ENCODE measurements at places on chromosomes 16 and 17. TPM values are rescaled to one million over a fixed set of nuclear protein-coding genes. Genes with fewer than 3 reads are reported as not detected.
A peak's percentile ranks its signal among the peaks of the same experiment; 100 is the strongest.

DNA sequence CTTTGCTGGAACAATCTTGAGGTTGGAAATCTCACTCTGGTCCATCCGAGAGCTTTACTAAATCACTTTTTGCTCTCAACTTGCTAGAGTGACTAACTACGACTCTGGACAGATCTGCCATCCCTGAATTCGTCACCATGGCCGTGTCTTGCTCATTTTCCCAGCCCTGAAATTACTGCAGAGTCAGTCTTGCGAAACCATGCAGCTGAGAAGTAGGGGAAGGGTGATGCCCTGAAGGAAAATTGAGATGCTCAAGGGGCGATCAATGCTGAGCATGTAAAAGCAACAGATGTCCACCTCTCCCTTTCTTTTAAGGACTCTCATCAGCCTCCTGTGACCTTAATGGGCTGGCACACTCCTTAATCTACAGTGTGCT, 18.8 kb downstream of the PCTP start:
- DNase-seq = no peak

- DNase-seq = no peak
These were observed 154.8 kb downstream of the SLC39A11 start for GRCh38 chr17:72937707-72938106.

DNA sequence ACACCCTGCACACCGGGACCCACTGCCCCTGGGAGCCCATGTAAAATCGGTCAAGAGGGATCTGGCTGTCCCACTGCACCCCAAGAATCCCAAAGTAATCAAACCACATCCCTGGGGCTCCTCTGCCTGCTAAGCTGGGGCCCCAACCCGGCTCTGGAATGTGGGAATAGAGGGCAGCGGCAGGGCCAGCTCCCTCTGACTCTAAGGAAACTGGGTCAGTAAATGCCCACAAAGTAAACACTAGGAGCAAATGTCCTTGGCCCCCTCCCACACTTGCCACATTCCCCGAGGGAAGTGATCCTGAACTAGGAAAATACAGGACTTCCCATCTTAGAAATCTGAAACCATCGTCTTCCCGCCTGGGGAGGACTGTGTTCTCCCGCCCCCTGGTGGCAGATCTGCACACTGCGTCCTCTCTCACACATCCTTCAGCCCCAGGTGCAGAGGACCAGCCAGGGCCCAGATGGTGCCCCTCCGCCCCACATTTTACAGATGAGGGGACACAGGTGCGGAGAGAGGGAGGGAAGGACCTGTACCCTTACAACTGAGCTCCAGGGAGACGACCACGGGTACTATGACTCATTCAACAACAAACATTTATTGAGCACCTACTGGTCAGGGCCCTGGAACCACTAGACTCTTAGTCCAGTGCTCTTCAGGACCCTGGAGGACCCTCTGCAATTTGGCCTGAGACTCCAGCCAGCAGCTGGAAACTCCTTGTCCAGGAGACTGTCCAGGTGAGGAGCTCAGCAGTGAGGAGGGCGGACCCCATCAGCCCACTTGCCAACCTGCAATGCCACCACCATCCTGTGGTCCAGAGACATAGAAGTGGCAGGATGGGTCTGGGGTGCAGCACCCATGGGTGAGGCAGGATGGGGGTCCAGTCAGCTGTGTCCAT, 10.1 kb downstream of the P3H4 start:
- DNase-seq = peak; percentile 89

DNA sequence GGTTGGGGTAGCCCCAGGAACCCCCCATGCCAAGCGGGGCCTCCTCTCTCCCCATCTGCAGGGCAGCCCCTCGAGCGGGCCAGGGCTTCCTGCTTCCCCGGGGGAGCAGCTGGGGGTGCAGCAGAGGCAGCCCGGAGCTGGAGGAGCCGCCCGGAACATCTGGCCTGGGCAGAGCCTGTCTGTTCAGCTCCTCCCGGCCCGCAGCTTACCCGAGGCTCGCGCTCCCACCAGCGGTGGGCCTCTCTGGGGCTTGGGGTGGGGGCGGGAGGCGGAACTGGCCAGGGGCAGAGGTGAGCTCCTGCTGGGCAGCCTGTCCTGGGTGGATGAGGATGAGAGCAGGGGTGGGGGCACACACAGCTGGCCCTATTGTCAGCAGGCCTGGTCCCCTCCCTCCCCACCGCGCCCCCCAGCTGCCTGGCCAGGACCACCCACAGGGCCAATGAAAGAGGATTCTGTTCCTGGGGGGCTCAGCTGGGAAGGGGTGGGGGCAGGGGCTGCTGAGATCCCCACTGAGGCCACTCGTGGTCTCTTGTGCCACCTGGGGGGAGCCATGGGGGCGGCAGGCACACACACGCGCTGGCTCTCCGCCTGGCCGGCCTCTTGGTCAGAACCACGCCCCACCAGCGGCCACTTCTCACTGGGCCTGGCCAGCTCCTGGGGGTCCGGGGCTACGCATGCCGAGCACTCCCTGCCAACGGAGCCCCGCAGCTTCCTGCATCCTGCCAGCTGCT, 34.7 kb downstream of the BAHCC1 start:
- no peak for DNase-seq

- no peak for DNase-seq
These were observed 4.7 kb upstream of the NDEL1 start for GRCh38 chr17:8430966-8431365.

GRCh38 chr17:77297693-77298666, 157.2 kb downstream of the SEC14L1 start:
- DNase-seq = no peak

GRCh38 chr17:40340880-40341807, 23.4 kb downstream of the GJD3 start:
- DNase-seq = peak; percentile 95

GRCh38 chr16:12688951-12689850, 114.5 kb downstream of the CPPED1 start:
- peak; percentile 28 for DNase-seq

- no peak for DNase-seq
These were observed 27.8 kb downstream of the CMIP start for GRCh38 chr16:81472391-81472790.

DNA sequence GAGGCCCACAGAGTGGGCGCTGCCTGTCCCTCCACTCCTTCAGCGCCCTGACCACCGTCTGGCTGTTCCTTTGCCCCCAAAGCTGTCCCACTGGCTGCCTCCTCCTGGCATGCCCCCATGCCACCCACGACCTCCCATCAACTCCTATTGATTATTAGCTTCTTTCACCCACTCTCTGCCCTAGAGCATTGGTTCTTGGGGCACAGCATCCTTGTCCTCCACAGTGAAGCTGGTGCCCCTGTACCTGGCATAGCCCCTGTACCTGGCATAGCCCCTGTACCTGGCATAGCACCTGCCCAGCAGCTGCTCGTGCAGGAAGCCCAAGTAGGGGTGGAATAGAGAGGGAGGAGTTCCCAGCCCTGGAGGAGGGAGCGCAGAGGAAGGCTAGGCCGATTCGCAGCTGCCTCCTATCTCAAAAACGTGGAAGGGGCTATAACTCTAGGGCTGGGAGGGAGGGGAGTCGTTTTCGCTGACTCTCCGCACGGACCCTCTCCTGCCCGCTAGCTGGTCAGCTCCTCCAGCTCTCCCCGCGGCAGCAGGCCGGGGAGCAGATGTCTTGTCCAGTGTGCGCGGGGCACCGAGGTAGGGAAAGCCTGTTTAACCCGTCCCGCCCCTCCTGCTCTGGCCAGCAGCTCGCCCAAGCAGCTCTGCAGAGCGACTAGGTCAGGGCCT, 5.7 kb upstream of the ACTG1 start:
- DNase-seq = no peak

DNA sequence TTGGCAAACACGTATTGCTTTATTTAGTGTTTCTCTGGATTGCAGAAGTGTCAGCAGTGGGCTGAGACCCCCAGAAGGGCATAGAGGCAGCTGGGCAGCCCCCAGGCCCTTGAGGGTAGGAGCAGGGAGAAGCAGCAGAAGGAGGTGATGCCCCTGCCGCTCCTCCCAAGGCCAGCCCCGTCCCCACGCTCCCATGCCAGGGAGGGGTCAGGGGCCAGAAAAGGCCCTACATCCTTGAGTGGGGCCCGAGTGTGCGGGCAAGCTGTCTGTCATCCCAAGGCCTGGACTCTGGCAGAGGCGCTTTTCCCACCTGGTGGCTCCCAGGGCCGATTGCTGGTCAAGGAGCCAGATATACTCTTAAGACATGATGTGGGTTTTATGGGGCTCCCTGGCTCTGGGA, 8.2 kb upstream of the CRK start:
- DNase-seq = no peak

GRCh38 chr16:11350921-11351335, 5.7 kb downstream of the RMI2 start:
- DNase-seq = no peak

DNA sequence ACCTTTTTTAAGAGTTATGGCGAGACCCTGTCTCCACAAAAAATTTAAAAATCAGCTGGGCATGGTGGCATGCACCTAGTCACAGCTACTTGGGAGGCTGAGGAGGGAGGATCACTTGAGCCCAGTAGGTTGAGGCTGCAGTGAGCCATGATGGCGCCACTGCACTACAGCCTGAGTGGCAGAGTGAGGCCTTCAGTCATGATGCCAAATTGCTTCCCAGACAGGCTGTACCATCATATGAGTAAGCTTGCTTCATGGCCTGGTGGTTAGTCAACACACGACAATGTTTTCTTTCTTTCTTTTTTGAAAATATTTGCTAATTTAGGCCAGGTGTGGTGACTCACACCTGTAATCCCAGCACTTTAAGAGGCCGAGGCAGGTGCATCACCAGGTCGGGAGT, 12.5 kb downstream of the NTAN1 start:
- DNase-seq = no peak

- DNase-seq = no peak
These were observed 263.2 kb downstream of the KIF2B start for GRCh38 chr17:54085934-54086333.

GRCh38 chr17:48514477-48514876, 16.3 kb downstream of the HOXB1 start:
- DNase-seq = no peak

DNA sequence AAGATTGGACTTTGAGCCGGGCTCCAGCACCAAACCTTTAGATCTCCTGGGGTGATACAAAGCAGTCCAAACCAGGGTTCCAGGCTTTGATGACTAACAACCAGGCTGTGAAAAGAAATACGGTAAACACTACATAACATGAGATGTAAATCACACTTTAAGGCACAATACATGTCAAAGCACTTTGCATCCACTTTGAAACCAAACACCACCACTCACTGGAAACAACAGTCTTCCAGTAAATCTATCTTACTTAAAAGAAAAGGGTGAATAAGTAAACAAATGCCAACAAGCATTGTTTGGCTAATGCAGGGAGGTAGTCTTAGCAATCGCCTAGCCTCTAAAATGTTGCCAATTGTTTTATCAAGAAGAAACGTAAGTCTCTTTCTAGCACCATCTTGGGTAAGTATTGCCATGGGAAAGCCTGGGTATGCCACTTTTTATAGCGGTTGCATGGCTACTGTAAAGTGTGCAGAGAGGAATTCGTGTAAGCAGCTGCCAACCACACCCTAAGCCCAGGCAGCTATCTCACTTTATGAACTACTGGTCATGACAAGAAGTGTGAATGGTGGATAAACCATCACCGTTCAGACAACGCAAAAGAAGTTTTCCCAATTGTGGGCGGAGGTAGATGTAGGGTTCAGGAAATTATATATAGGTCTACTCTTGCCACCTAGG, 267.4 kb upstream of the PSMD7 start:
- DNase-seq = no peak

DNA sequence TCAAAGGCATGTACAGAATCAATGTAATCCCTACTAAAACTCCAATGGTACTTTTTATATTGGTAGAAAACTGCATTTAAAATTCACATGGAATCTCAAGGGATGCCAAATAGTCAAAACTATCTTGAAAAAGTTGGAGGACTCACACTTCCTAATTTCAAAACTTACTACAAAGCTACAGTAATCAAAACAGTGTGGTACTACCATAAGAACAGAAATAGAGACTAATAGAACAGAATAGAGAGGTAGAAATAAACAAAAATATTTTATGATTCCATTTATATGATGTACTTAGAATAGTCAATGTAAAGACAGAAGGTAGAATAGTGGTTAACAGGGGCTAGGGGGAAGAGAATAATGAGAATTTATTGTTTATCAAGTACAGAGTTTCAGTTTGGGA, 8.8 kb downstream of the TRIM37 start:
- no peak for DNase-seq

DNA sequence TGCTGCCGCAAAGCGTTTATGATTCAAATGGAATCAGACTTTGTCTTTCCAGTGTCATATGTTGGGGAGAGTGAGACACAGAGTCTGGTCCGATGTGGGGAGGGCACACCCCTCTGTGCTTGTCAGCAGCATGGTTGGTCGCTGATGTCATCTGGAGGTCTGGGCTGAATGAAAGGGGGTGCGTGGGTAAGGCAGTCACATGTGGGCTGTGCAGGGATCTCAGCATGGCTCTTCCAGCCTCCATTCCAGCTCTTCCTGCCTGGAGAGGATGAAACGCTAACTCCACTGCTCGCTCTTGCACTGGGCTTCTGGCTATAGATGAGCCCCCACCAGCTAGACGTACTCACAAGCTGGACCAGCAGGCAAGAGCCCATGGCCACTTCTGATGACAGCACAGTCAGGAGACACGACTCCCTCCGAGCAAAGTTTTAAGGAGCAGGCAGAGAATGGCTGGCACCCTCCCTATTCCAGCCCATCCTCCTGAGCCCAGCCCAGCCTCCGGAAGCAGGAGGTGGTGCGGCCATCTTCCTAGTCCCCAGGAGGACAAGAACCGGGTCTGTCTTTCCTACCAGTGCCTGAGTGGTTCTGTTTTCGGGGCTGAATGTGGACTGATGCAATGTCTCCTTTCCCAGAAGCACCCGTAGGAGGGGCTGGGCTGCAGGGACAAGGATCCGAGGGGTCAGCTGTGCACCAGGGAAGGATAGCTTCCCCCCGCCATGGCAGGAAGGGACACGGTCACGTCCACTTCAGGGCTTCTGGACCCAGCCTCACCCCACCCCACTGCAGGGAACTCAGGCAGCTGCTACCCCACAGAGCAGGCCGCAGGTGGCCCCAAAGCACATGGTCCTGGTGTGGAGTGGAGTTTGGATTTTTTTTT, 41.5 kb upstream of the CBFA2T3 start:
- DNase-seq = no peak

Gene SMCR8
- total RNA-seq = 17.9 TPM

Gene CHD9NB
- total RNA-seq = 8.2 TPM

Gene RHBDL3
- 2.0 TPM for total RNA-seq

Gene NPIPA3
- total RNA-seq = not detected

Gene TBX2
- total RNA-seq = 28.0 TPM

Gene MAP2K3
- 101 TPM for total RNA-seq

Gene EEF2K
- 170 TPM for total RNA-seq

Gene GAN
- 11.7 TPM for total RNA-seq

All from stomach (tissue), 19 donors.